ENCODE measurements at places on chromosomes 6 and 20.

- no peak for DNase-seq
Measured at GRCh38 chr6:25171301-25171700, 107.9 kb upstream of the CARMIL1 start.

- no peak for DNase-seq
Measured at GRCh38 chr20:19021406-19022117, 190.9 kb upstream of the SLC24A3 start.

- no peak for DNase-seq
Measured at GRCh38 chr6:113818578-113818977, 38.6 kb upstream of the MARCKS start.

DNA sequence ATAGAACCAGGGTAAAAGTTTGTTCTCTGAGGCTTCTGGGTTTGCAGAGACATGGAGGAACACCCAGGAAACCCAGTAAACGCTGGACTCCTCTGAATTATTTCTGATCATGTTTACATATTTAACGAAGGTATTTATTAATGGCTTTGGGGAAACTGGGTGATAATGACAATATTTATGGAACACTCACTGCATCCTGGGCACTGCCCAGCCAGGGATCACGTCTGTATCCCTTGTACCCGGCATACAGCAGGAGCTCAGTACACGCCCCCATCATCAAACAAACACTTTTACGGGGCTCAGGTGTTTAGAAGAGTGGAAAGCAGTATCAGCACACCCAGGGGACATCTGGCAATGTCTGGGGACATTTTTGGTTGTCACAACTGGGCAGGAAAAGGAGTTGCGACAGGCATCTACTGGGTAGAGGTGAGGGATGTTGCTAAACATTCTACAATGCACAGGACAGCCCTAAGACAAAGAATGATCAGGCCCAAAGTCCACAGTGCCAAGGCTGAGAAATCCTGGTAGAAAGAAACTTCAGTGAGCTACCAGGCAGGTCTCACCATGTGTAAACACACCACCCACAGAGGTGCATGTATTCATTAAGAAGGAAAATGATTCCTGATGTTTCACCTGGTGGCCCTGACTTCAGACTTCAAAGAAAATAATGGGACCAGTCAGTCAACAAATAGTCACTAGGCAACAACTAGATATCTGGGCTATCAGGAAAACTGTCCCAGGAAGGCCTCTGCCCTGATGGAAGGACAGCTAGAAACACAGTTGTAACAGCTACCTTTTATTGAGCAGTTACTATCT lies 35.3 kb downstream of the ZMYND8 start:
- DNase-seq, result no peak

DNA sequence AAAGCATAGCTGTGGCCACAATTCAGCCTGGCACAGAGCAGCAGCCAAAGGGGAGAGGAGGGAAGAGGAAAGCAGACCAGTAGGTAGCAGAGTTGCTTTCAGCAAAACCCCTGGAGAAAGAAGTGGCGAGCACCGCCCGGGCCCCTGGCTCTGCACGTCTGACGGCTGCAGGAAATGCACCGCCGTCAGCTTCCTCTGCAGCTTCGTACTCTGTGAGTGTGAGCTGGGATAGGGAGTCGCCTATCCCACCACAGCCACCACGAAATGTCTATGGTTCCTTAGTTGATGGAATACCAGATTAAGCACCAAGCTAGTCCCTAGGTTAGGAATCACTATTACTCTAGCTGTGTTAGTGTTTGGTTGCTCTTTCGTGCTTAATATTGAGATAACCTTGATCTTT lies 79.9 kb upstream of the NAA20 start:
- DNase-seq, result no peak
